Left hindlimb (tissue), 1 donor: ENCODE measurements at places on chromosomes 1 and 21.

DNA sequence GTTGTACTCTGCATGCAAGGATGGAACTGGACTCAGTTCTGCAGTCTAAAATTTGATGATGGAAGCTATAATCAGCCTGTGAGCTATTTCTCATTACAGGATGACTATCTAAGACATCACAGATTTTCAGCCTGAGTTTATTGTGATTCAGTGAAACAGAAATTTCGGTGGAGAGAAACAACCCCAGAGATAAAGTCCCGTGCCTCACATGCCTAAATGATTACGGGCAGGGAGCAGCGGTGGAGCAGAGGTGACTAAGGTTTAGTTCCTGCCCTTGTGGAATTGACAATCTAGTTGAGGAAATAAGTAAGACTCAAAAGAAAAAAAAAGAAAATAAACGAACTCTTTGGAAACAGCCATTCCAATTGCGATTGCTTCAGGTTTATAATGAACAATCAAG is 96.9 kb downstream of the GRIK3 start:
- no peak for DNase-seq

DNA sequence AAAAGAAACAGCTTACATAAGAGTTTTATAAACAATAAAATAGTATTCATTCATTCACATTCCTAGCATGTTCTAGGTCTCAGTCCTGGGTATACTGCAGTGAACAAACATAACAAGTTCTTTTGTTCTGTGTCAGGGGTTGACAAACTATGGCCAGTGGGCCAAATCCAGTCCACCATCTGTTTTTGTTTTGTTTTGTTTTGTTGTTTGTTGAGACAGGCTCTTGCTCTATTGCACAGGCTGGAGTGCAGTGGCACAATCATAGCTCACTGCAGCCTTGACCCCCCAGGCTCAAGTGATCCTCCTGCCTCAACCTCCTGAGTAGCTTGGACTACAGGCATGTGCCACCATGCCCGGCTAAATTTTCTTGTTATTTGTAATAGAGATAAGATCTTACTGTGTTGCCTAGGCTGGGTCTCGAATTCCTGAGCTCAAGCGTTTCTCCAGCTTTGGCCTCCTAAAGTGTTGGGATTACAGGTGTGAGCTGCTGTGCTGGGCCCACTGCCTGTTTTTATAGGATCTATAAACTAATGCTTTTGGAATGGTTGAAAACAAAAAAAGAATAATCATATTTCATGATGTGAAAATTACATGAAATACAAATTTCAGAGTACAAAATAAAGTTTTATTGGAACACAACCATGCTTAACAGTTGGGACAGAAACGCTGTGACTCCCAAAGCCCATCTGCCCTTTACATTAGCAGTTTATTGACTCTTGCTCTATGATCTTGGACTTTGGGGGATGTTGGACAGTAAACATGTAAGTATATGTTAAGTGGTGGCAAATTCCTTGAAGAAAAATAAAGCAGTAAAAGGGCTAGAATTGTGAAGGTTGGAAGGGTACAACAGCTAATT is 17.9 kb downstream of the CAPZA1 start:
- no peak for DNase-seq

GRCh38 chr1:42085596-42085995 is 67.6 kb upstream of the GUCA2B start:
- DNase-seq = no peak

GRCh38 chr1:116628448-116628847 is 39.1 kb downstream of the IGSF3 start:
- DNase-seq = no peak

DNA sequence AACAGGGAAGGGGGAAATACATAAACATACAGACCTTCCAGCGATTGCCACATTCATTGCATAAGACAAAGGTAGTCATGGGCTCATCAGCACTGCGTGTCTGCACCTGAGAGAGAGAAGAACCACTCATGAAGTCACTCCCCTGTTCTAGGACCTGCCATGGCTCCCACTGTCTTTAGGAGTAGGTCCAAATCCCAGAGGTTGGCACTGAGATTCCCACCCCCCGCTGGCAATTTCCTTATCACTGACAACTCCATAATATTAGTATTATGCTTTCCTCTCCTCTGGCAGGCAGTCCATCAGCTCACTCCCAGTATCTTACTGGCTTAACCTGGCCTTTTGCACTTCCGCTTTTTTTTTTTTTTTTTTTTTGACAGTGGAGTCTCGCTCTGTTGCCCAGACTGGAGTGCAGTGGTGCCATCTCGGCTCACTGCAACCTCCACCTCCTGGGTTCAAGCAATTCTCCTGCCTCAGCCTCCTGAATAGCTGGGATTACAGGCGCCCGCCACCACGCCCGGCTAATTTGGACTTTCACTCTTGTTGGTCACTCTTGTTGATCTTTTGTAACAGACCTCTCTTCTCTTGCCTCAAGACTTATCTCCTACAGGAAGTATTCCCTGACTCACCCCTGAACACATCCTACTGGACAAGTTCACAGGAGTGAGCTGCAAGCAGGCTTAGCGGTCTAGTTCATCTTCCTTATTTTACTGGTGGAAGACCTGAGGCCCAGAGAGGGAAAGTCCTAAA is 14.8 kb upstream of the ZNF436 start:
- DNase-seq = no peak

- no peak for DNase-seq
Observed at GRCh38 chr1:180918519-180918918, 5.8 kb downstream of the KIAA1614 start.

DNA sequence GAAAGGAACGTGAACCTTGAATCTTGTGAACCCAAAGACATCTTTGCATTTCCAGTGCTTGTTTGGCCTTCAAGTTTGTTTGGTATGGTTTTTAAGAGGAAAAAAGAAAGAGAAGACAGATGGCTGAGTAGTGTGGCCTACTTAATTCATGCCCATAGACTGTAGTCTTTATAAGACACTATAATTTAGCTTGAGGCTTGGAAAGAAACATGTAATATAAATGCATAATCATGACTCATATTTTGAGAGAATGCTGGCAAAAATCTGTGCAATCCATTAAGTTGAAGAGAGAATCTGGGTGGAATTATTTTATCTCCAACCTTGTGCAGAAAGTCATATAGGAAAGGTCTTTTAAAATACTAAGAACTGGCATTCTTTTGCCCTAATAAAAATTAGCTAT is 179.3 kb downstream of the SIPA1L2 start:
- no peak for DNase-seq

- no peak for DNase-seq
Observed at GRCh38 chr21:29175408-29176134, 45.1 kb downstream of the MAP3K7CL start.
